ENCODE measurements at places on chromosomes 1 and 21.

DNA sequence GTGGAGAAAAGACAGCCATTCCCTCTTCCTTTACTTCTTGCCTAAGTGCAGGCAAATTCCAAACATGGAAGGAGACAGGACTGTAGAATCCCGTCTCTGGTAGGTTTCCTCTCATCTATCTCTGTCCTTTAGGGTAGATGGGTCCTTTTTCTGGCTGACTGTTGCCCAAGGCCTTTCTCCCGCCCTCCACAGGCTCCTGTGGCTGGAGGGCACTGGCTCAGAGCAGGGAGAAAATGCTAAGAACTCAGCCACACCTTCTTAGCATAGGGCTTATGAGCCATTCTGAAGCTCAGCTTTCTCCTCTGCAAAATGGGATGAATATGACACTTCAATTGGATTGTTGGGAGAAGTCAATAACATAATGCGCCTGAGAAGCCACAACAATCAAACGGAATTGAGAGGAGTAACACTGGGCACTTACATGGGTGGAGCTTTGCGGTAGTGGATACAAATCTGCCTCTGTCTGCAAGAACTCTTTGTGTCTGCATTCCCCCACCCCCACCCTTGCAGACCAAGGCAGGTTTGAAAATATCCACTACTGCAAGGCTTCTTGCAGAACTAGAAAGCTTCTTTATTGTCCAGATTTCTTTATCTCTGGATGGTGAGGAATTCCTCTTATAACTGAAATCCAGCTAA, 94.7 kb downstream of the CSMD2 start:
- DNase-seq, result no peak

GRCh38 chr1:224348137-224348536, 8.5 kb upstream of the CNIH4 start:
- no peak for DNase-seq

- no peak for DNase-seq
These were observed 51.0 kb upstream of the ERRFI1 start for GRCh38 chr1:8077120-8077573.

DNA sequence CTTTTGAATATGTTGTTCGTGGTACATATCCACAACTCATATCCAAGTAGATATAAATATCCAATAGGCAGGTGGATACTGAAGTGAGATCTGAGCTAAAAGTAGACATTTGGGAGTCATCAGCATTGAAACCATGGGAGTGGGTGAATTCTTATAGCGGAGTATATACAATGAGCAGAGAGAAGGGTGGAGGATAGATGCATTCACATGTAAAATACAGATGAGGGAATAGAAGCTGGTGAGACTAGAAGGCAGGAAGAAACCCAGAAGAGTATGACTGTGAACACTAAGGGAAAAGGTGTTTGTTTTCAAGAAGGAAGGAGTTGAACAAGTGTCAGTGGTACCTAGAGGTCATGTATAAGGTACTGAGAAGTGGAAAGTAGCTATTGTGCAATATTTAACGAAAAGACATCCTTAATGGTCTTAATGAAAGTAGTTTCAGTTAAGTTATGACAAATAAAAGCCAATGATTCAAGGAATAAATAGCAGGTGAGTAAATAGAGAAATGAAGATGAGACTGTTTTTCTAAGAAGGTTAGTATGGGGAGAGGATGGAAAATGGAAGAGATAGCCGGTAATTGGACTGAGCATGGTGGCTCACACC, 181.6 kb upstream of the CACYBP start:
- DNase-seq, result no peak

All from AML-193 (cell line).